ENCODE measurements at places on chromosomes 5 and 9.

DNA sequence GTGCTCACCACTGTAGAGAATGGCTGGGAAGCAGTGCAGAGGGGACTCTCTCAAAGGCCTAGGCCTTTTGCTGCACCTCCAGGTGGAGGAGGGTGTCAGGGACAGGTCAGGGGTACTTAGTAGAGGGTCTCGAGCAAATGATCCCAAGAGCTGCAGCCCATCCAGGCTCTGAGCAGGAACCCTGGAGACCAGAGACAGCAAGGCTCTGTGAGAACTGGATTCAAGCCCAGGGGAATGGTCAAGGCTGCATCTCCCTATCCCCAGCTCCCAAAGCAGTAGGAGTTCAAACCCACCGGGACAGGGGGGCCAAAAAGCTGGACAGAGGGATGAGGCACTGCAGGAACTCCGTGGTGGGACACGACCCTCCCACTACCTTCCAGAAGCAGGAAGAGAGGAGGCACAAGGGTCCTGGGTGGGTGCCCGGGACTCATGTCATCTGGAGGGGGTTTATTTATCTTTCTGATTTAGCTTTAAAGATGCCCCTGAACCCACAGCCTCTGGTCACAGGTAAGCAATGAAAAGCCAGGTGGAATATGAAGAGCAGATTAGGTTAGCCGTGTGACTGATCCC, 124.8 kb downstream of the MVB12B start:
- DNase-seq: no peak

GRCh38 chr9:96382175-96382574, 1.3 kb downstream of the SLC35D2 start:
- DNase-seq: no peak

GRCh38 chr9:117307701-117308100, 107.2 kb downstream of the ASTN2 start:
- no peak for DNase-seq

DNA sequence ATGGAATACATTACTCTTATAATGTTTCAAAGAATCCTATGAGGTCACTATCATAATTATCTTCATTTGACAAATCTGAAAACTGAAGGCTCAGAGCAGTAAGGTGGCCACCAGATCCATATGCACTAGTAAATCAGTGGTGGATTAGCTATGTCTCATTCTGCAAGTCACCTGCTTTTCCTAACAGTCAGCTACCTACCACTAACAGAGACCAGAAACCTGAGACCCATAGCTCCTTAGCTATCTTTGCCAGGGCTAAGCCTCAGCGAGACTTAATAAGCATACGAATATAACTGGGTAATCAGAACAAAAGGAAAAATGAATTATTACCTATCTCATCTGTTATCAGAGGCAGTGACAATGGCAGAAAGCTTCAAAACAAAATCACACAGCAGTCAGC, 118.7 kb downstream of the AUH start:
- no peak for DNase-seq

DNA sequence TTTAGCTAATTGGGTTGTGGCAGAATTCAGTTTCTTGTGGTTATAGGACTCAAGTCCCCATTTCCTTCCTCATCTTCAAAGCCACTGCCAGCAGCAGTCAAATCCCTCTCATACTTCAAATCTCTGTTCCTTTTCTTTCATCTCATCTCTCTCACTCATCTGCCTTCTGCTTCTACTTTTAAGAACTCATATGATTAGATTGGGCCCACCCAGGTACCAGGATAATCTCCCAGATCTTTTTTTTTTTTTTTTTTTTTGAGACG, 8.0 kb upstream of the REEP5 start:
- DNase-seq: no peak

GRCh38 chr5:40904994-40905306, 4.3 kb upstream of the C7 start:
- no peak for DNase-seq

DNA sequence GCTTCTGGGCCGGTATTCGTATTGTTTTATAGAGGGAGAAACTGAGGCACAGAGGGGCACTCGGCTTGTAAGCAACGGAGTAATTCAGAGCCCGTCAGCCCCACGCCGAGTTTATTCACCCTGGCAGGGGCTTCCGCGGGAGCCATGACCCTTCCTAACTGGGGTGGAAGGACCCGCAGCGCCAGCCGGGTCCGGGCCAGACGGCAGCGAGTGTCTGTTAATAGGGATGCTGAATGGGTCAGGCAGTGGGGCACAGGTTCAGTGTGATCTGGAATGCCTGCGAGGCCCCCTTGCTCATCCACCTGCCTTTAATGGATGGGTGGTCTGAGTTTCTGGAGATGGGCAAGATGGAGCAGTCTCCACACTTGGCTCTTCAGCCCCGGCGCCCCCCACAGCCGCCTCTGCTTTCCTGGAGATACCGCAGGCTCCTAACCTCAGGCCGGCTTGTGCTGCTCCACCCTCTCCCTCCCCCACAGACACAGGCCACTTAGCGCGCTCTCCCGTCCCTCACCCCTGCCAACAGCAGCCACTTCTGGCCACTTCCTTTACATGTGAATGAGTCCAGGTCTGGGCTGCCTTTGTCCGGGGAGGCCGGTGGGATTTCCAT, 147.1 kb downstream of the ERCC6L2 start:
- no peak for DNase-seq

- no peak for DNase-seq
Measured at GRCh38 chr9:127856729-127857116, 2.3 kb upstream of the ENG start.

DNA sequence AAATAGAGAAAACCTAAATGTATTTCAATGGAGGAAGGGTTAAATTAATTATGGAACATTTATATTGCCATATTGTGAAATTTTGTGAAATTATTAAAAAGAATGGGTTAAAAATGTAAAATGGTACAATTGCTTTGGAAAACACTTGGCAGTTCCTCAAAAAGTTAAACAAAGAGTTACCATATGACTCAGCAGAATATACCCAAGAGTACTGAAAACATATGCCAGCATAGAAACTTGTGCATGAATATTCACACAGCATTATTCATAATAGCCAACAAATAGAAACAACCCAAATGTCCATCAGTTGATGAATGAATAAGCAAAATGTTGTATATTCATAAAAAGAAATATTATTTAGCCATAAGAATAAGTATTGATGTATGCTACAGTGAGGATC, 181.0 kb upstream of the MAST4 start:
- no peak for DNase-seq

GRCh38 chr9:85290019-85290418, 451.7 kb downstream of the AGTPBP1 start:
- no peak for DNase-seq

DNA sequence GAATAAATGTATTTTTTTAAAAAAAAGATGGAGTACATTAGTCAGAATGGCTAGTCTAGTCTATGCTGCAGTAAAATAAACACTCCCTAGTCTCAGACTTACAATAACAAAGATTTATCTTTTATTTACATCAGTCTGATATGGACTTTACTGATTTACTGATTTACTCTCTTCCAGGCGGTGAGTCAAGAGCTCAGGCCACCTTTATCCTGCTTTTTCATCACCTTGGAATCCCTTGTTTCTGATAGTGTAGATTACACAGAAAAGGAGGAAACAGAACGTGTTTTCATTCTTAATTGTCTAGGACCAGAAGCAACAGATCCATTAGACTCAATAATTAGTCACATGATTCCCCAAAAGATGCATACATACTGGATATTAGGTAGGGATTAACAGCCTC, 290.1 kb upstream of the TRPC7 start:
- DNase-seq: no peak

DNA sequence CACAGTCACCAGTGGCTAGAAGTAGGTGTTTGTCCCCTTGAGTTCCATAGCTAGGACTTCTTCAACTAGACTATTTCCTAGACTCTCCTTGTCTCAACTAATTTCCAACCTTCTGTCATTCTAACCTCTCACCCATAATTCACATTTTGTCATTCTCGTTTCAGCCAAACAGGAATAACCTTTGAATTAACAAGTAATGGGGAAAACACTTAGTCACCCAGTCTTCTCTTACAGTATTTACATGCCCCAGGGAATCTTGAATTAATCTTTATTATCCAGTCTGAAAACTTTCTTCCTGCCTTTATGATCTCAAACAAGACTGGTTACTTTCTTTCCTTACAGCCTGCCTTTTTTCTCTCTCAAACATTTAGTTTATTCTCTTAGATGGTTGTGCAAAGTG, 63.3 kb upstream of the RUSC2 start:
- DNase-seq: no peak

Data from activated naive CD4-positive, alpha-beta T cell treated with anti-CD3 and anti-CD28 coated beads, Interleukin-2, amount 50 U/mL, for 72 hours (primary cell).